ENCODE measurements at places on chromosomes 5 and 9.

DNA sequence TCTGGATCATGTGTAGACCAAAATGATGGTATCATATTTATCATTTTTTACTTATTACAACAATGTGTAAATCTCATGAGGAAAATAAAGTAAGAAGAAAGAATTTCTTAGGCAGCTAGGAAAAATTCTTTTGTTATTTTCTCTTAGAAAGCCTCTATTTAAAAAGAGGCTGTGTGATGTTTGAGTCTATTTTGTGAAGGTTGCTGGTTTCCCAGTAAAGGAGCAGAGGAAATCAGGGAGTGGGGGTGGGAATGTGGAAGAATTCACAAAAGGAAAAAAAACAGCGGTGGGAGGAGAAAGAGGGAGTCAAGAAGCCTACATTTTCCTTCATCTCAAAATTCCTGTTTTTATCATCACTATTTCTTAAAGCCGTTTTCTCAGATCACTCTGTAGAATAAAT, 20.1 kb downstream of the PTCH1 start:
- DNase-seq, result no peak

DNA sequence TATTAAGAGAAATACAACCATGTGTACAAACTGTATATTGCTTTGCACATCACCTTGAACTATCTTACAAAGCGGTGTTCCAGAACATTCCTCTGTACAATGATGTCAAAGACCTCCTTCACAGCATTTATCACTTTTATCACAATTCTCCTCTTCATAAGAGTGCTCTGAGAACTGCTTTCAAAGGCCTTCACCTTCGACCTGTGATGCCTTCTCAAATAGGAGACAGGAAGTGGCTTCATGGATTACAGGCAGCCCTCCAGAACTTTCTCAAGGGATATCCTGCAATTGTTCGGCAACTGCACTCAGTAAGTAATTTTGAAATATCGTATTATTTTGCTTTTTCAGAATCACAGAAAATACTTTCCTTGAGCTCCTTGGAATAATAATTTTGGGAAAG, 68.0 kb upstream of the IL7R start:
- no peak for DNase-seq

DNA sequence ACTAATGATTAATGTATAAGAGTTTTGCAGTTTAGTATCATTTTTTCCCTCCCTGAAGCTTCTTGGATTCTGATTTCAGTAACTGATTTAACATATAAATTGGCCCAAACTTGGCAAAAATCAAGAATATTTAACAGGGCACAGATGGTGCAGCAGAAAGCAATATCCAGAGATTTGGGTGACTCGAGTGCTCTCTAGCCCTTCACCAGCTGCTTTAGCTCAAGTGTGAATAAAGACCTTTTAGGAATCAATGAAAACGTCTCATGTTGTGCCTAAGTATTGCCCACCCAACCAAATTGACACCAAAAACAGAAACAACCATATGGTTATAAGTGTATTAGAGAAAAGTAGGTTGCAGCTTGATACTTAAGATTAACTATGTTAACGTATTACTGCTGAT, 933.4 kb upstream of the PTPRD start:
- DNase-seq, result no peak

DNA sequence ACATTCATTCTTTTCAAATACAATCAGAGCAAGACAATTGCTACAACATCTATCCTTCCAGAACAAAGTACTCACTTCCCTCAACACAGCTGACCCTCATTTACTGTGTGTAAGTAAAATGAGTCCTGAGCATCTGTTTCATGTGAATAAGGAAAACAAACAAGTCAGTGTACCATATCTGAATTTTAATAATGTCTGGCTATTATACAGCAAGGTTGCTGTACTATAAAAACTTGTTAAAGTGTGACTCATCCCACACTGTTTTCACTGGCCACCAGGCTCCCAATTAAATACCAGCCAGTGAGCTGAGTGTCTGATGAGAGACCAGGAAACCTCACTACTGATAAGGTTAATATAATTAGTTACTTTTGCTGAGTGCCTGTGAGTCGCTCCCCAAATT, 339.8 kb downstream of the AGTPBP1 start:
- peak; percentile 33 for DNase-seq

DNA sequence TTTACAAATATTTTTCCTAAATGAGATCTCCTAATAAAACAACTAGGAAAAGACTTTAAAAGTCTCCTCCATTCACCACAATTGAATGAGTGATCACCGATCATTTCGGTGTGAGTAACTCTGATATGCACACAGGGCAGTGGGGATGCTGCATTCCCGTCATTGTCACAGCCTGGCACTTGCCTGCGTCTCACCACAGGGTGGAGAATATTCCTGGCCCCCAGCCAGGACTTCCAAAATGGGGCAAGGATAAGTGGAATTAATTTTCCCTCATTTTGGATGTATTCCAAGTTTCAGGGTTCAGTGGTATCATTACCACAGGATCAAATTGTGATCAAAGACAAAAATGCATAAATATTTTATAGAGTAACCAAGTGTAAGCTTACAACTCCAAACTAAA, 107.1 kb downstream of the CTNND2 start:
- DNase-seq, result peak; percentile 83

All from NCI-H69 (cell line).